Naive thymus-derived CD8-positive, alpha-beta T cell (primary cell): ENCODE measurements at places on chromosomes 3 and 15.

DNA sequence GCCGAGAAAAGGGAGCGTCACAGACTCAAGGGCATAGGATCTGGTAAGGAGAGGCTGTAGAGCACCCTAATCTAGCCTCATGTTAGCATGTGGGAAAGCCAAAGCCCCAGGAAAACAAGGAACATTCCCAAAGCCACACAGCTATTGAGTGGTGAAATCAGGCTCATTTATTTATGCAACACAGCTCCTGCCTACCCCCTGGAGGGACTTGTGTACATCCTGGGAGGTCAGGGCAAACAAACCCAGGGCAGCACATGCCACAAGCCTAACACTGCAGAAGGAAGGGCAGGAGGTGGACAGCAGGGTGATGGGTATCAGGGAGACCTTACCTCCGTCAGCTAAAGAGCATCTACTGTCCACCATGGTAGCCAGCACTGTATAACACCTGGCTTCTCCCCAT lies 283.5 kb downstream of the RPLP1 start:
- no peak for DNase-seq

DNA sequence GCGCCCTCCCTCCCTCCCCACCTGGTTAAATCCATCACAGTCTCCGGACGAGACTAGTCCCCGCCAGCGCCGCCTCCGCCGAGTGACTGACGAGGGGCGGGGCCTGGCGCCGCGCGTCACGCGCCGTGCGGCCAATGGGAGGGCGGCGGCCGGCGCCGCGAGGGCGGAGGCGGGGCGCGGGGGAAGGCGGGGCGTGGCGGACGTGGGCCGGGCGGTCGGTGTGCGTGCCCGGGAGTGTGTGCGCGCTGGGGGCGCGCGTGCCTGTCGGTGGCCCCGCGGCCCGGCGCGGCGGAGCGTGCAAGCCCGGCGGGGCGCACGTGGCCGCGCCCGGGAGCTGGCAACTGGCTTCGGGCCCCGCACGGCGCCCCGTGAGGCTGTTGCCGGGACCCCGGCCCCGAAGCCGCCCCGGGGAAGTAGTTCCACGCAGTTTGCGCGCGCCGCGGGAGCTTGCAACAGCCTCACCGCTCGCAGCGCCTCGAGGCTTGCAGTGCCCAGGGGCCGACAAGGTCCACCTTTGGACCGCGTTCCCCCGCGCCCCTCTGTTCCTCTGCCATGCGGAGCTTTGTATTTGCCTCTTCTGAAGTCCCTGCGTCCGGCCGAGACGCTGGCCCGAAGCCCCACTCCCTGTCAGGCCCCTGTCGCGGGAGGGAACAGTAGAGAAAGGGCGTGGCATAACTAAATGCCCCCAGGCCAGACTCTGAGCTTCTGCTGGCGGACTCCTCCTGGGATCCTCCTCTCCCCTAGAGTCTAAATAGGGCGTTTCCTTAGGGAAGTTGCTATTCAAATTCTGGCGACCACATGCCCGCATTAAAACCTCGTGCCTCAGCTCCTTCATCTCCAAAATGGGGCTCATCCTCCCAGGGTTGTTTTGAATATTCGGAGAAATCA lies 400.9 kb downstream of the SHQ1 start:
- peak; percentile 95 for DNase-seq

DNA sequence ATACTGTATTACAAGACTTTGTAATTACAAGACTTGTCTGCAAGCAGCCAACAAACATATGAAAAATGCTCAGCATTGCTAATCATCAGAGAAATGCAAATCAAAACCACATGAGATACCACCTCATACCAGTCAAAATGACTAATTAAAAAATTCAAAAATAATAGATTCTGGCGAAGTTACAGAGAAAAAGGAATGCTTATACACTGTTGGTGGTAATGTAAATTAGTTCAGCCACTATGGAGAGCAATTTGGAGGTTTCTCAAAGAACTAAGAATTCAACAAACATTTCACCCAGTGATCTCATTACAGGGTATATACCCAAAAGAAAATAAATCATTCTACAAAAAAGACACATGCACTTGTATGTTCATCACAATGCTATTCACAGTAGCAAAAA lies 617.5 kb upstream of the CCDC54 start:
- no peak for DNase-seq

DNA sequence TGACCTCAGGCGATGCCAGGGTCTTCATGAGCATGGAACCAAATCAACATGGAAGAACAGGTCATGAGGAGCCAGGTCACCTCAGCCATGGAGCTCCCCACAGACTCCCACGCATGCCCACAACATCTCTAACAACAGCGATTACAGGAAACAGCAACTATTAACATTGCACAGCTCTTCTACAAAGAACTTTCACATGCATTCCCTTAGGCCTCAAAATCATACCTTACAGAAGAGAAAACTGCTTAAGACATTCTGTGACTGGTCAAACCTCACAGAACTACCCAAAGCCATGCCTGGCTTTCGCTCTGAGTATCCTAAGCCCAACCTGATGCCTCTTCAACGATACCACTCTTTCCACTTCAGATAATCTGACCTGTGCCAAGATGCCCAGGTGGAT lies 117.8 kb downstream of the OXNAD1 start:
- DNase-seq: no peak

DNA sequence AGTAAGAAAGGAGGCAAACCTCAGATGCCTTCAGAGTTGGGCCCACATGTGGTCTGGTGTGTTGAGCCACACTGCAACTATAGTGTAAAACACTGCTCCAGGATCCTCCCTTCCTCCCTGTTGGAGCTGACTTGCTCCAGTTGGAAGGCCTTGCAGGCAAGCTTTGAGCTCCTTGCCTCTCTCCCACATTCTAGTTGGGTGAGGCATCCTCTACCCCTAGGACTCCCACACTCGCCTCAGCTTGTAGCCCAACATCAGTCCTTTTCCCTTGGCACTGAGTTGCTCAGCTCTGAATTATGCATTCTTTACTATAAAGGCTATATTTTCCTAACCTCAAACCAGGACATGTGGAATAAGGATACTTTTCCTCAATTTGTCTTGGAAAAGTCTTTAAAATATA lies 143.9 kb downstream of the NECTIN3 start:
- DNase-seq: no peak

GRCh38 chr15:40799523-40799922 lies 7.4 kb upstream of the ZFYVE19 start:
- DNase-seq: no peak

- no peak for DNase-seq
Measured at GRCh38 chr3:24917908-24918307, 423.3 kb upstream of the THRB start.

DNA sequence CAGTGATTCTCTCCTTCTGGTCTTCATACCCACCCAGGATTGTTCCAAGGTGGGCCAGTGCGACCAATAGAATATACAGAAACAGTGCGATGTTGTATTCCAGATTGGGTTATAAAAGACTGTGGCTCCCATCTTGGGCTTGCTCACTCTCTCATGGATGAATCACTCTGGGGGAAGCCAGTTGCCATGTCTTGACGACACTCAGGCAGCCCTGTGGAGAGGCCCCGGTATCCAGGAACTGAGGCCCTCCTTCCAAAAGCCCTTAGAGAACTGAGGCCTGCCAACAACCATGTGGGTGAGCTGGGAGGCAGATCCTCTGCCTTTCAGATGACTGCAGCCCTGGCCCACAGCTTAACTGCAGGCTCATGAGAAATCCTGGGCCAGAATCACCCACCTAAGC lies 57.2 kb downstream of the SH3GL3 start:
- no peak for DNase-seq
